Fibroblast of skin of right biceps (primary cell): ENCODE measurements at places on chromosomes 6 and 20.

GRCh38 chr6:33877982-33878535 is 74.3 kb upstream of the MLN start:
- no peak for DNase-seq

GRCh38 chr6:130489514-130489913 is 123.7 kb downstream of the TMEM200A start:
- no peak for DNase-seq

DNA sequence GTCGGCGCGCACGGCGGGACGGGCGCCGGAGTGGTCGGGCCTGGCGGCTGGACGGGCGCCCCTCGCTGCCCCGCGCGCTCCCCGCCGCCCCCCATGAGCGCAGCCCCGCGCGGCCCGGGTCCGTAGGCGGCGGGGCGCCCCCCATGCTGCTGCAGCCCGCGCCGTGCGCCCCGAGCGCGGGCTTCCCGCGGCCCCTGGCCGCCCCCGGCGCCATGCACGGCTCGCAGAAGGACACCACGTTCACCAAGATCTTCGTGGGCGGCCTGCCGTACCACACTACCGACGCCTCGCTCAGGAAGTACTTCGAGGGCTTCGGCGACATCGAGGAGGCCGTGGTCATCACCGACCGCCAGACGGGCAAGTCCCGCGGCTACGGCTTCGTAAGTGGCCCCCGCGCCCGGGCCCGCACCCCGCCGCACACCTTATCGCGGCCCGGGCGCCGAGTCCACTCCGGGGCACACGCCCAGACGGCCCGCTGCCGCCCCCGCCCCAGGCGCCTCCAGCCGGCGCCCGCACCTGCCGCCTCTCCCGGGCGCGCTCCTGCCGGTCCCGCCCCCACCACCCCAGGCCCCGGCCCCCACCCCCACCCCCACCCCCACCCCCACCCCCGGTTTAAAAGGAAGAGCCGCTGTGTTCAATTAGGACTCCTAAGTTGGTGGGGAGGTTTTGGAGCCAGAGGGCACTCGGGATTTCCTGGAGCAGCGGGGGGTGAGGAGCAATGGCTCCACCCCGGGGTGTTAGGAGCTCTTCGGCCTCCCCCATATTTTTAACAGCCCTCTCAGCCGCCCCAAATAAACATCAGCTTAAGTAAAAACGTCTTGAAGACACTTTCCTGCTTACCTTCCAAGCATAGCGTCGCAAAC is 474 bp downstream of the RBM38 start:
- DNase-seq = no peak

- DNase-seq = peak; percentile 65
These were observed 424.6 kb upstream of the PTCHD4 start for GRCh38 chr6:48535582-48536009.

DNA sequence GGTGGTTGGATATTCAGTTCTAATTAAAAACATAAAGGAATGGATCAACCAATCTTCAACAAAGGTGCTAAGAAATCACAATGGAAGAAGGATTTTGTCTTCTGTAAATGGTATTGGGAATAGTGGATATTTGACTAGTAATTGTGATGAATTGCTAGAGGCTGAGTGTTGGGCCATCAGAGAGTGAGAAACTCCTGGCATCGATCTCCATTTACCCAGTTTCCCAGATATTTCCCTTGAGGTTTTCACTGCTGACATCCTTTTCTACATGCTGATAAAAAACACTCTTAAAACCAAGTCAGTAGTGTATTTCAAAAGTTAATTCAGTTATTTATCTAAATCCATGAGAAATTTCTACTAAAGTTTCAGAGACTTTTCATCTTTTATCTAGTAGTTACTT is 40.4 kb upstream of the COL10A1 start:
- no peak for DNase-seq

DNA sequence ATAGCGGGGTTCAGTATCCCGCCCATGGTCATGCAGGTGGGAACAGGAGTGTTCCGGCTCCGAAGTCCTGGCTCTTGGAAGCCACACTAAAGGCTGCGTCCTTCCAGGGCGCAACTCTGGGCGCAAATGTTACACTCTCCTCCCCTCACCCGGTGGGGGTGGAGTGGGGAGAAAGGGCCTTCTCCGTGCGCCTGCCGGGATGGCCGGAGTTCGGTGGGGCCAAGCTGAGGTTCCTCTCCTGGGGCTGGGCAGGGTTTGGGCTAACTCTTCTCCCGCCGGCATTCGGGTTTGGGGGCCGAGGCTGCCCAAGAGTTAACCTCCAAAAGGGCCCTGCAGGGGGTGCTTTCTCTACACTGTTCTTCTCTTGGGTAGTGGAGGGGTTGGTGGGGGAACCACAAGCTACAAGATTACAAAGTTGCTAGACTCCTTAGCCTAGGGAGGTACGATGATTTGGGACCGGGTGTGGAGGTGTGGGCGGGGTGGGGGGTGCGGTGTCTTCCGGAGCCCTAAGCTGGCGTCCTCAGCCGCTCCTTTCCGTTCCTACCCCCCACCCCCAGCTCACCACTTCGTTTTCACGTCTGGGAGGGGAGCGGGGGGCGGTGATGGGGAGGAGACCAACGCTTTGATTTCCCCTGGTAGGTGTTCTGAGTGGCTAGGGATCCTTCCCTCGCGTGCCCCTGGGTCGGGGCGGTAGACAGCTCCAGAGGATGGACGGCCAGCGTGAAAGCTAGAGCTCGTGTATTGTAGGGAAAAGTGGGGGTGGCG is 12.3 kb downstream of the NRN1 start:
- DNase-seq = no peak
